ENCODE measurements at places on chromosomes 12 and 14.

DNA sequence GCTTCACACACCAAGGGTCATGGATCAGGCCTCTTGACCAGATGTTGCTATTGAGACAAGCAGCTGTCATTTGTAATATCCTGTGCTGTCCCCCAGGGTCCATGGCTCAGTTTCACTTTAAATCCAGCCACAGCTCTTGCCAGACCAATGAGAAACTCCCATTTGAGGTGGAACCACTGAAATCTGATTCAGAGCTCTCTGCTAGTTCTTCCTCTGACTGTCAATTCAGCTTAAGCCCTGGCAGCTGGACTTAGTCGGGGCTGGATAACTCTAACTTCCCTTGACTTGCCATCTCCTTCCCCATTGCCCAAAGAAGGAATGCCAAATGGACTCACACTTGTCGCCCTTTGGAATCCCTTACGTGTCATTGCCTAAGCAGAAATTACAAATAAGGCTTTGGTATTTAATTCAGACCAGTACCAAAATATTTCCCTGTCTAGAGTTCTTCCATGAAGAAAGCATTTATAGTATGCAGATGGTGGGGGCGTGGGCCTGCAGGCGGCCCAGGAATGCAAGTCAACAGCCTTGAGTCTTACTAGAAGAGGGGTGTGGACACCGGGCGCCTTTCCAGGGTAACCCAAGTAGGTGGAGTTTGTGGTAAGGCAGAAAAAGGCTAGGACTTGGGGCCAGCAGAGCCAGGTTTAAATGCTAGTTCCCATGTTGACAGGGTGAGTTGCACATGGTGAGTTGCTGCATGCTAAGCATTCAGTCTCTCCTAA, 96.9 kb upstream of the TMPO start:
- no peak for DNase-seq

- no peak for DNase-seq
Observed at GRCh38 chr14:99216191-99216590, 55.8 kb downstream of the BCL11B start.

GRCh38 chr12:67331828-67332227, 62.7 kb downstream of the CAND1 start:
- no peak for DNase-seq

GRCh38 chr12:113285679-113286610, 49.0 kb downstream of the SLC8B1 start:
- DNase-seq: no peak

DNA sequence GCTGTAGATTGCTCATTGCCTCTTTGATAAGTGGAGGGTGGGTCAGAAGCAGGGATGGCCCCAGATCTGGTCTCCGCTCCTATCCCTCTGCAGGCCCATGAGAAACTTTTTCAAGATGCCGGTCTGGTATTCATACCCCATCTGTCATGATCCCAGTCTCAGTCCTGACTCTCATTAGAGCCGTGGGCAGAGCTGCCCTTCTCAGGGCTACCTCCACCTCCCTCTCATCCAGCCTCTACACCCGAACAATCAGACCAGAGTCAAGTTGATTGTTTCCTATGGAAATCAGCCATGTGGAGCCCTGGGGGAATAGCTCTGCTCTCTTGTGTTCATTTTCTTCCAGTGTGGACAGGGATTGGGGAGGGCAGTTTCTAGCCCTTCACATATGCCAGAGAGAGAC, 45.8 kb downstream of the NEUROD4 start:
- no peak for DNase-seq

DNA sequence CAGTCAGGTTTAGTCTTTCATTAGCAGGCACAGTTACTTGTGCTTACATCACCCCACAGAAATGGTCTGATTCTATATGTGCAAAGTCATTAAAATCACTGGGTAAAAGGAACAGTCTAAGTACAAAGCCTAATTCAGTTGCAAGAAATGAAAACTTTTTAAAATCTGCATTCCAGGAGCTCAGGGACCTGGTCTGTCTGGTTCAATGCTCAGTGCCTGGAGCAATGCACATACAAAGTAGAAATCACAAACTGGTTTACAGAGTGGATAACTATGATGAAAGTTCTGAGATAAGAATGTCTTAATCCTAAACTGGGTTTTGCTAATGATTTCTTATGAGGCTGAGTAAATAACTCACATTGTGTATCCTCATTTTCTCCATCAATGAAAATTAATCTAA, 28.7 kb downstream of the LMNTD1 start:
- no peak for DNase-seq
